ENCODE measurements at places on chromosomes 12 and 14. TPM values are rescaled to one million over a fixed set of nuclear protein-coding genes. Genes with fewer than 3 reads are reported as not detected.
A peak's percentile ranks its signal among the peaks of the same experiment; 100 is the strongest.

GRCh38 chr12:131675126-131676080 lies 35.5 kb upstream of the SFSWAP start:
- no peak for DNase-seq

DNA sequence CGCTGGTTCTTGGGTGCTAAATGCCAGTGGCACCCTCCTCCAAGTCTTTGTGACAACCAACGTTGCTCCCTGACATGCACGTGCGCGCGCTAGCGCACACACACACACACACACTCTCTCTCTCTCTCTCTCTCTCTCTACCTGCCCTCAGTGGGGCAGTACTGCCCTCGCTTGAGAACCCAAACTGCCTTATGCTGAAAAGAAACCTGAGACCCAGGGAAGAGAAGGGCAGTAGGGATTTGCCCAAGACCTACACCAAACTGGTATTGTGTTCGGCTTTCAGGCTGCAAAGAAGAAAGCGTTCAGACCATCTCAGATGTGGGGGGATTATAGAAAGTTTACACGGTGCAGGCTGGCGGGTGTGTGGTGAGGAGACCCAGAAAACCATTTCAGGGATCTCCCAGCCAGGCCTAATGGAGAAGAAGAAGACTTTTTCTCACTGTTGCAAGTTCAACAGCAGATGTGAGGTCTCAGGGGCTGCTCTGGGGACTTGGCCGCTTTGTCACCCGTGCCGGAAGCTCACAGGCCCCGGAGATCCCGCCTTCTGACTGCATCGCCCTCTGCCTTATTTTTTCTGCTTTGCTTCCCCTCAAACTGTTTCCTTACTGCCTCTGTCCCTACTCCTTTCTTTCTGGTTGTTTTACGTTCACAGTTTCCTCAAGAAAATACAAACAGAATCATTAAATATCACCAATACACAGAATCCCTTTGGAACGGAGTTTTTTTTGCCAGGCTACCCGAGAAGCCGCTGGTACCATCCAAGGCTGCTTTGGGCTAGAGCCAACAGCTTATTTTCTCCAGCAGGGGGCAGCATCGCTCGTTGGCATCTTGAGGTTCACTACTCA lies 82.4 kb downstream of the PPM1A start:
- DNase-seq = peak; percentile 82

- no peak for DNase-seq
These were observed 159.2 kb downstream of the RAD51B start for GRCh38 chr14:67978749-67979148.

GRCh38 chr12:50073712-50074111 lies 11.4 kb upstream of the SMARCD1 start:
- DNase-seq = no peak

GRCh38 chr12:96907671-96908422 lies 790 bp downstream of the NEDD1 start:
- DNase-seq = peak; percentile 9

- DNase-seq = no peak
These were observed 9.1 kb upstream of the NR1H4 start for GRCh38 chr12:100464529-100464928.

DNA sequence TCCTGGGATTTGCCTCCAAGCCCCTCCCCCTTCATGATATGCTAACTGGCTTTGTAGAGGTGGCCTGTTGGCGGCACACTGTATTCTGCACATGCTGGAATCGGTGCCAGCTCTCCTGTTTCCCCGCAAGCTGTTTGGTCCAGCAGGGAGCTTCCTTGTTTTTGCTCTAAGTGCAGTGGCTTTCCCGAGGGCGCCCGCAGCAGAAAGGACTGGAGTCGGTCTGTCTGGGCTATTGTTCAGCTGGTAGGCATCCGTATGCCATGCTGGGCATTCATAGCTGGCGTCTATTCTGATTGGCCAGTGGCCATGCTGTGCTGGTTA lies 88.9 kb upstream of the MED13L start:
- no peak for DNase-seq

- DNase-seq = no peak
These were observed 33.1 kb downstream of the SYNDIG1L start for GRCh38 chr14:74392616-74393570.

GRCh38 chr14:103194256-103195045 lies 71.2 kb downstream of the TNFAIP2 start:
- no peak for DNase-seq

- no peak for DNase-seq
These were observed 104.3 kb downstream of the SLC16A7 start for GRCh38 chr12:59700153-59700450.

Gene TGM1
- 8.6 TPM for polyA plus RNA-seq

Gene TSPAN19
- polyA plus RNA-seq = 0.09 TPM

Gene SUPT16H
- 81.9 TPM for polyA plus RNA-seq

Gene HPD
- polyA plus RNA-seq = 0.27 TPM

Gene CD27
- 1.6 TPM for polyA plus RNA-seq

Gene AMHR2
- 8.8 TPM for polyA plus RNA-seq

Gene TEX52
- 2.8 TPM for polyA plus RNA-seq
